Femur (tissue), 1 donor: ENCODE measurements at places on chromosomes 1 and 21.

GRCh38 chr1:118504867-118505266 is 319.8 kb upstream of the SPAG17 start:
- peak; percentile 68 for DNase-seq

- peak; percentile 95 for DNase-seq
Observed at GRCh38 chr1:38138498-38139233, 92.1 kb upstream of the POU3F1 start.

GRCh38 chr21:32475162-32475812 is 62.8 kb downstream of the EVA1C start:
- no peak for DNase-seq

DNA sequence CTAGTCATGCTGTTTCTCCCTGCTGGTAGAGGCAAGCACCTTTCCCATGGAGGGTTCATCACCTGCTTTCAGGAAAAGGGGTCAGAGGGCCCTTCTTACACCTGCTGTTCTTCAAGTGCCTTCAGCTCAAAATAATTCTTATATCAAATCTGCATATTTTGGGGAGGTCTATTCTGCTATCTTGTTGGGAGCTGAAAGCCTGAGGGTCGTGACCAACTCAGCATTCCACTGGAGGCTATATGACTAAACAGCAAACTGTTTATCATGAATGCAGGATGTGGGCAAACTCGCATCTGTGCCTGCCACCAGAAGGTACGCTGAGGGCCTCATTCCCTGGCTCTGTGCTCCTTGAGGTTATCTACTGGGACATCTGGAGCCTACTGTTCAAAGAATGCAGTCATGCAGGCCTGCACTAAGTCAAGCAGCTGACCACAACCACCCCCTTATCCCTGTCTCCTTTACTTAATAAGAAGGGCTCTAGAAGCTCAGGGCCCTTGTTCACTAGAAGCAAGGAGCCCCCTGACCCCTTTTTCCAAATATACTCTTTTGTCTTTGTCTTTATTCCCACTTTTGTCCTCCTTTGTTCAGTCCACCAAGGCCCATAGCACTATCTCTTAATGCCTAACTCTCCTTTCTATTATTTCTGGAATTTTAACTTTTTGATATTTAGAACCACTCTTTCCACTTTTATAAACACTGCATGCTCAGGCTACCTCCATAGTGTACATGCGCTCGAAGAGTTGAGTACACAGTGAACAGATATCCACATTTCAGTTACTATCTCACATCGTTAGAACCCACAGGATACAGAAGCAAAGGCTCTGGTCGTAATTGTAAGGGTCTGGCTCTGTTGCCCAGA is 4.5 kb upstream of the TRIM17 start:
- no peak for DNase-seq

DNA sequence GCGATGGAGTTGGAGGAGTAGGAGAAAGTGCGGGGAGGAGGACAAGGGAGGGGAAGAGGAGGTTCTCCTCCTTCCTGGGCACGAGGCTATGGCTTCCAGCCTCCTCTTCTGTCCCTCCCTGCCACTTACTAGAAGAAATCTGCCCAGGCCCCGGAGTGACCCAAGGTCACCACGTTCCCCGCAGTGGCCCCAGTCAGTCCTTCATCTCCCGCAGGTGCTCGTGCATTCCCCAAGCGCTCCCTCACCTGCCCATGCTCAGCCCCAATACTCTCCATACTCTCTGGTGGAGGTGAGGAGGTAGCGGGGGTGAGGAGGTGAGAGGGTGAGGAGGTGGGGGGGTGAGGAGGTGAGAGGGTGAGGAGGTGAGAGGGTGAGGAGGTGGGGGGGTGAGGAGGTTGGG is 85.4 kb downstream of the CCDC185 start:
- no peak for DNase-seq

DNA sequence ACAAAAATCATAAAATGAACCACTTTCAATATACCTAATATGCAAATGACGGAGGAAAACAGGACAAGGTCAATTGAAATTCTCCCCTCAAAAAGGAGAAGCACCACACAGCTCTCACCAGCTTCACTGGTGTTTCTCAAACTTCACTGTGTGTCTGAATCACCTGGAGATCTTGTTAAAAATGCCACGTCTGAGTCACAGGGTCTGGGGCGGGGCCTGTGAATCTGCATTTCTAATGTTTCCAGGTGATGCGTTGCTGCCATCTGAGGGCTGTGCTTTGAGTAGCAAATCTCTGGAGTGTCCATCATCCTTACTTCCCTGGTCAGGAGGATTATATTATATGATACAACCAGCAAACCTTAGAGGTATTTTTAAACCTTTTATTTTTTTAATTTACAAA is 9.0 kb downstream of the CLDN19 start:
- no peak for DNase-seq

DNA sequence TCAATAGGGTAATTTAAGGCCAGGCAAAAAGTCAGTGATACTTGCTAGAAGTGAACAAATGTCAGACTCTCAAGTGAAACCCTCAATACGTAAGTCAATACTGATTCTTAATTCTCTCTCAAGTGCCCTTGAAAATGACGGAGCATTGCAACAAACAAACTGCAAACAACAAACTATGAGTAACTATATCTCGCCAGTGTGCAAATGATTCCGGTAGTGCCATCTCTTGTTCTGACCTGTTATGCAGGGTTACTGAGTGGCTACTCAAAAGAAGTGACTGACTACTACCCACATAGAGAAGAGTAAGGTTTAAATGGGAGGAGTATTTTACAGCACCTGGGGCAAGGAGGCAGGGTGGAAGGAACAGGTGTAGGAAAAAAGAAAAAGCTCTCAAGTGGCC is 1.6 kb downstream of the SLC19A2 start:
- no peak for DNase-seq

DNA sequence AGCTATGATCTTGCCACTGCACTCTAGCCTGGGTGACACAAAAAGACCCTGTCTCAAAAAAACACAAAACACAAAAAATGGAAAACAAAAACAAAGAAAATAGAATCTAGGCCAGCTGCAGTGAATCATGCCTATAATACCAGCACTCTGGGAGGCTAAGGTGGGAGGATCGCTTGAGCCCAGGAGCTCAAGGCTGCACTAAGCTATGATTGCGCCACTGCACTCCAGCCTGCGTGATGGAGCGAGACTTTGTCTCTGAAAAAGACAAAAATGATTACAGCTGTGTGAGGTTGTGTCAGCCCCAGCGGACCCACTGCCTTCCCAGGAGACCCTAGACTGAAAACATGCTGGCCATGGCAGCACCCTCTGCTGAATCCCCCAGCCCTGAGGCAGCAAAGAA is 80.2 kb upstream of the ZBTB40 start:
- no peak for DNase-seq

GRCh38 chr1:13812456-13813397 is 112.7 kb downstream of the PRDM2 start:
- no peak for DNase-seq

- no peak for DNase-seq
Observed at GRCh38 chr1:199696225-199696624, 331.3 kb upstream of the NR5A2 start.

- peak; percentile 82 for DNase-seq
Observed at GRCh38 chr1:16013220-16013907, 4.5 kb downstream of the HSPB7 start.

- no peak for DNase-seq
Observed at GRCh38 chr1:177914603-177915002, 55.3 kb downstream of the SEC16B start.

GRCh38 chr1:203929741-203930309 is 68.4 kb downstream of the SNRPE start:
- no peak for DNase-seq

DNA sequence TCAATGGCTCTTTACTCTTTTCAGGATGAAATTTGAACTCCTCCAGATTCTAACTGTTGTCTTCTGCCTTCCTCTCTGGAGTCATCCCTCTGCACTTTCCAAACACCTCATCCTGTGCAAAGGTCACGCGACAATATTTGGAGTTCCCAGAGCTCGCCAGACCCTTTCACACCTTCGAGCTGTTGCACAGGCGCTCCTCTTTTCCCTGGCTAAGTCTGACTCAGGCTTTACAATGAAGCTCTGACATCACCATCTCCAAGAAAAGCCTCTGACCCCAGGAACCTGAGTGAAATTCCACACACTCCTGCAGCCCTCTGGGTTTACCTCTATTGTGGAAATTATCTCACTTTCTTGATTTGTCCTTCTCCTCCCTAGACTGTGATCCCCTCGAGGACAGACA is 270.3 kb downstream of the RGS7 start:
- DNase-seq = no peak

GRCh38 chr1:225763716-225764548 is 13.7 kb upstream of the SRP9 start:
- DNase-seq = peak; percentile 71

GRCh38 chr21:44043613-44044012 is 31.5 kb downstream of the TRAPPC10 start:
- DNase-seq = no peak

DNA sequence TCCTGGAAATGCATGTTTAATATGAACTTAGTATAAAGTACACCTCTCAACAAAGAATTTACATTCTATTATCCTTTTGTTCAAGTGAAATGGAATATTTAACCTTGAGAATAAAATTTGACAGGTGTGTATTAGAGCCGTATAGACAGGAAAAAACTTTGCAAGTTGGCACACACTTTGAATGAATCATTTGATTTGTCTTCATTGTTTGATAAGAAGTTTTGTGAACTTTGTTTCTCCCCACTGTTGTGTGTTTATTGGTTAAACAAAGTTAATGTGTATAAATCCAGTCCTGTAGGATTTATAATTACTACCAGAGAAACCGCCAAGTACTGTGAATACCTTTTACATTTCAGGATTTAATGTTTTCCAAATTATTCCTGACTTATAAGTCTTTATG is 2.0 kb downstream of the SYDE2 start:
- DNase-seq = no peak

DNA sequence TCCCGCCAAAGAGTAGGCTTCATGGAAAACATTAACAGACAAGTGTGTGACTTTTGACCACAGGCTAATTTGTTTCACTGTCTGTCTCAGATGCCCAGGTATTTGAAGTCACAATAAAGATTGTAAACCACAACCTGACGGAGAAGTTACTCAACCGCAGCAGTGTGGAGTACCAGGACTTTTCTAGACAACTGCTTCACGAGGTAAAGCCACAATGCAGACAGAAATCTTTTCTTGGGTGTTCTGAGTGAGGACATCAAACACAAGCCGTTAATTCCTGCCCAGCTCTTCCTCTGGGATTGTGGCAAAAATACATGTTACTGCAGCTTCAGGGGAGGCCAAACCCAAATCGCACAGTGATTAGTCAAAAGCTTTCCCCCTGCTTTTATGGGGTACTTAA is 31.0 kb downstream of the UMODL1 start:
- DNase-seq = no peak

DNA sequence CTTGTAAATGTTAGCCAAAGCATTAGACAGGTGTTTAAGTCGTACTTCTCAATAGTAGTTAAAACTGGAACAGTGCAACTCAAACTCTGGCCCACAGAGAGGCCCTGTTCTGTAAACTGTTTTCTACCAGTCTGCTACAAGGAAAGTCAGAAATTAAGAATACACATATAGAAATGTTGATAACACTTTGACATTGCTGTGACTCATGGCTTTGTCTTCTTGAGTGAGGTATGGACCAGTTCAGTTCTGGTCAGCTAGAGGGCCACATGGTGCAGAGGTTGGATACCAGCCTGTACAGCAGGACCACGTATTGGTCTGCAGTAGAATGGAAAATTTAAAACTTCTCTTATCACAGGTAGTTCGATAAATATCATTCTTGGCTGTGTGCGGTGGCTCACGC is 22.3 kb downstream of the ZBTB8B start:
- no peak for DNase-seq

DNA sequence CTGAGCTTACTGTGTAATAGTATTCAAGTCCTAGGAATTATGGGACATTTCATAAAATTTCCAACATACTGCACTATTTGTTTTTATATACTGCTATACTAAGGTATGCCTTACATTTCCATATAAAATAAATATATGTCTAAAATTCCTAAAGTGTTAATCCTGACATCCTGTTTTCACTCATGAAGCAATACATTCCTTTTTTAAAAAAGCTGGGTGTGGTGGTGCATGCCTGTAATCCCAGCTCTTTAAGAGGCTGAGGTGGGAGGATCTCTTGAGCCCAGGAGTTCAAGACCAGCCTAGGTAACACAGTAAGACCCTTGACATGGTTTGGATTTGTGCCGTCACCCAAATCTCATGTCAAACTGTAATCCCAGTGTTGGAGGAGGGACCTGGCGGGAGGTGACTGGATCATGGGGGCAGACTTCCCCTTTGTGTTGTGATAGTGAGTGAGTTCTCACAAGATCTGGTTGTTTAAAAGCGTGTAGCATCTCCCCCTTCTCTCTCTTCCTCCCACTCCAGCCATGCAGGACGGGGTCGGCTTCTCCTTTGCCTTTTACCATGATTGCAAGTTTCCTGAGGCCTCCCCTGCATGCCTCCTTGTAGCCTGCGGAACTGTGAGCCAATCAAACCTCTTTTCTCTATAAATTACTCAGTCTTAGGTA is 5.8 kb downstream of the CDC42BPA start:
- DNase-seq = no peak

DNA sequence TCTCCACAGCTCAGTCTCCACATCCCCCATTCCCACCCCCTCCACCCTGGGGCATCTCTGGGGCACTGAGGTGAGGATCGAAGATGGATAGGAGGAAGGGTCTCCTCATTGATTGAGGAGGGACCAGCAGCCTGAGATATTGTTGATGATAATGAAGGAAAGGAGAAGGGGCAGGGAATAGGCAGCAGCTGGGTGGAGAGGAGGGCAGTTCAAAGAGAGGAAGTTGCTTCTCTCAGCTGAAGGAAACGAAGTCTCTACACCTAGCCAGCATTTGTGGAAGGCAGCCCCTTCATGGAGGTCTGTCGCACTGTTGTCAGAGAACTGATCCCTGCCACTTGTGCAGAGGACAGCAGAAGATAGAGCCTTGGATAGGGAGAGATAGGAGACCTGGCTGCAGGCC is 5.7 kb downstream of the KNCN start:
- DNase-seq = no peak

DNA sequence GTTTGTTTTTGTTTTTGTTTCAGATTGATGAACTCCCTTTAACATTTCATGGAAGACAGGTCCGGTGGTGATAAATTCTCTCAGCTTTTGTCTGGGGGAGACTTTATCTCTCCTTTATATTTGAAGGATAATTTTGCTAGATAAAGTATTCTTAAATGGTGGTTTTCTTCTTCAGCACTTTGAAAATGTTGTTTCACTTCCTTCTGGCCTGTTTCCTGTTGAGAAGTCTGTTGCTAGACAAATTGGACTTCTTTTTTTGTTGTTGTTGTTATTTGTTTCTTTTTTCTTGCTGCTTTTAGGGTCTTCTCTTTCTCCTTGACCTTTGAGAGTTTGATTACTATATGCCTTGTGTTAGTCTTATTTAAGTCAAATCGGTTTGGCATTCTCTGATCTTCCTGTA is 50.8 kb downstream of the CRP start:
- no peak for DNase-seq

DNA sequence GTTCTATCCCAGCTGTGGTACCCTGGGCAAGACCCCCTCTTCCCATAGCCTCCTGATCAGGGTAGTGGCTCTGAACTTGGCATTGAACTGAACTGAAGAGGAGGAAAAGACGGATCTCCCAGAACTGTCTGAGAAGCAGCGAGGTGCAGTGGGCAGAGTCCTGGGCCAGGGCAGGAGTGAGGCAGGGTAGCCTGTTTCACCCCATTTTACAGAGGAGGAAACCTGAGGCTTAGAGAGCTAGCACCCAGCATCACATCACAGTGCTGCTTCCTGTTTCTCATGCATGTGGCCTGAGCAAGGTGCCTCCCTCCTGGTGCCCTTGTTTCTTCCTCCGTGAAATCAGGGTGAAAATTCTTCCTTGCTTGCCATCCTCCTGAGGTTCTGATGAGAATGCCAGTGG is 17.1 kb downstream of the ZNF362 start:
- no peak for DNase-seq
